ENCODE measurements at places on chromosomes 16 and 17.

DNA sequence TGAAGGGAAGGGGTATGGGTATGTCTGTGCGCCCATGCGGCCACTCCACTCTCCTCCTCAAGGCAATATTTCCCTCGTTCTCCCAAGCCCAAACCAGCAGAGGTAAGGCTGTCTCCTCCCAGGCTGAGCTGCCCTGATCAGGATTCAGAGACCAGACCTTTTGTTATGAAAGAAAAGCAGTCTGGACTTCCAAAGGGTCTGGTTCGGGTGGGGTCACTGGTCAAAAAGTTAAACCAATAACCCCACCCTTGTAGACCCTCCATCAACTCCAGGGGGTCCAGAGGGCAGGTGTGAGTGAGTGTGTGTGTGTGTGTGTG is 5.7 kb upstream of the DLX4 start:
- no peak for DNase-seq

DNA sequence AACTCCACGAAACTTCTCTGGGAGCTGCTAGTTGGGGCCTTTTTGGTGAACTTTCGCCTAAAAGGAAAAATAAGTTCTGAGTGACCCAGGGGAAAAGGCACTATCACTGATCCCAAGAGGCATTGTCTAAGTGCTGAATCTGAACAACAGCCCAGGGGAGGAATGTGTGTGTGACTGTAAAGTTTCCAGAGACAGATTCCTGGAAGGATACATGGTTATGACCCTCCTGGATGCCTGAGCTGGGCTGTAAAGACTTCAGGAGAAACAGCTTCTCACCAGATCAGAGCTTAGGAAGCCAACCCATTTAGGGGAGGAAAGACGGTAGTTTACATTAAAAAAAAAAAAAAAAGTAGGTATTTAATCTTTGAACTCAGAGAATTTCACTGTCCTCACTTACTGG is 20.2 kb downstream of the HIGD1B start:
- no peak for DNase-seq

DNA sequence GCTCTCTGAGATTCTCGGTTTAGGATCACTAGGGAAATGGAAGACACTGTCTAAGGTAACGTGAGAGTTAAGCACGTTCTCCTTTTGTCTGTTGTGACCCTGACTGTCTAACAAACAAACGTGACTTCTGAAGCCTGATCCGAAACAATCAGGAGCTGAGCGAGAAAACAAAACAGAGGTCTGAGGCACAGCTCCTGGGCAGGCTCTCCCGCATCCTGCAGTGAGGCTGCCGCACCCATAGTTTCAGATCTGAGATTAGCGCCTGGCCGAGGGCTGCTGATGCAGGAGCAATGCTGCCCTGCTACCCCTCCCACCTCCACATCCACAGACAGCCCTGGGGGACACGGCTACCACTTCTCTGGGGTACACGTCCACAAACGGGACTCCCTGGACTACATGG is 46.7 kb downstream of the RNF157 start:
- no peak for DNase-seq

DNA sequence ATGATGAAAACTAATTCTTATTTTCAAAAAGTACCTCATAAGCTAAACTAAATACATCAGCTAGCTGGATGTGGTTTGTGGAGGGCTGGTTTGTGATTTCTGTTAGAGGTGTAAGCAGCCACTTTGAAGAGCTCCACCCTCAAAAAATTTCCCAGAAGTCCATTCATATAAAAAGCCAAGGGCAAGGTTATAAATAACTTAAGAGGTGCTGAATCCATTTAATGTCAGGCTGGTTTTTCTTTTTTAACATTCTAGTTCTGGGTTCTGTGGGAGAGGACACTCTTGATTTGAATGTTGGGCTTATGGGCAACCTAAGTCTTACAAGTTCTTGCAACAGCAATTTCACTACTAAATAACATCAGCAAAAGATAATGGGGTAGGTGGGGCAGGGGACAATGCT is 3.4 kb upstream of the WIPI1 start:
- no peak for DNase-seq

DNA sequence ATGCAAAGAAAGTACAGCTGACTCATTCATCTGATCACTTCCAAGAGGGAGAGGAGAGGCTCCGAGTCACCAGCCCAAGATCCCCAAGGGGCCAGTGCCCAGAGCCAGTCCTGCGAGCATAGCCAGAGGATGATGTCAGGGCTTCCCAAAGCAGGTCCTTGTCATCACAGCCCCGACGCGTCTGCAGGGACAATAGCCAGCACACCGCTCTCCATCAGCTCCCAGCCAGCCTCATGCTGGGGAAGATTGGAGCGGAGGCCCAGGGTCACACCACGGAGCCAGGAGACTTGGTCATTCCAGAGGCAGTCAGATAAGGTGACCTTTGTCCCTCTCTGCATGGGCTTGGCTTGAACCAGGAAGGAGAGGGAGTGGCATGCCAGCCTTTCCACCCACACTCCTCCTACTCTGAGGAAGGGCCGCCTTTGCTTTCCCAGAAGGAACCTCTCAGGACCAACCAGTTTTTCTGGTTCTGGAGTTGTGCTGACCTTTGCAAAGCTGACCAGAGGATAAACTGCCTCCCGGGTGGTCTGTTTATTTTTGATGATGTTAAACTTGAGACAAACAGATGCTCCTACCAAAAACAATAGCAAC is 58.3 kb upstream of the ARHGAP44 start:
- DNase-seq = no peak

DNA sequence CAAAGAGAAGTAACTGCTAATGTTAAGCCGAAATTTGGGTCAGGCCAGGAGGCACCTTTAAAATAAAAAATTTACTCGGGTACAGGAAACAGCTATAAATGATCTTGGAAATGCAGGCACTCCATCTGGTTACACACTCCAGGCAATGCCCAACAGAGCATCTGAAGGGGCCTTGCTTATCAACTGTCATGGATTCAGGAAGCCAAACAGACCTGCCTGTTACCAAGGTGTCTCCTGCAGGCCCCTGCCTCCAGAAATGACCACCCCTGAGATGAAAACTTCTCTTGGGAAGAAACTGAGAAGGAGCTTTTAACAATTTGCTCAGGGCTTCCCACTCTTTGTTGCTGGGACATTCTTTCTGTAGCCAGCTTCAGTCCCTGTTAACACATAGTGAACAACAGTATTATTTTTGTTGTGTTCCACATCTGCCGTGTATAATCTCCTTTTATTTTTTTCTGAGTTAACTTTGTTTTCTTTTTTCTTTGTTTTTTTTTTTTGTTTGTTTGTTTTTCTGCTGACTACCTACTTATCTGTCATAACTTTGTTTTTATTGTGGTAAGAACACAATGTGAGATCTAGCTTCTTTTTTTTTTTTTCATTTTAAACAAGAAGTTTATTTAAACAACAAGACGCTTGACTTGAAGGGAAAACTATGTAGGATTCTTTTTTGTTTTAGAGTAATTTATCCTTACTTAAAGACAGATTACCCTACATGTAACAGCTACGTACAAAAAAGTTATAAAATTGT is 18.7 kb upstream of the ATP5MC1 start:
- DNase-seq = no peak

DNA sequence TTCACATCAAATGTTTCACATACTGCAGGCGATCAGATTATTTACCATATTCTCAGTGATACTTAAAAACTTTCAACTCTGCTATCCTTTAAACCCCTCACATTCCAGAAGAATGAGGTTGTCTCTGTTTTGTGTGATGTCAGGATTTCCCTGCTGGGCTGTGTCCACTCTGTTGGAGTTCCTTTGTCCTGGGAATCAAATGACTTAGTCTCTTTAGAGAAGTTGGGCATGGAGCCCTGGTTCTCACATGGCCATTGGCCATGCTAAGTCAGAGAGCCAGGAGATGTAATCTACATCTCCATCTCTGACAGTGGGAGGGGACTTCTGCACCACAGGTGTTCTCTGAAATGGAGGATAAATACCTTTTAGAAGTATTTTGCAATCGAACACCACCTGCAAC is 205.1 kb upstream of the MAF start:
- no peak for DNase-seq

DNA sequence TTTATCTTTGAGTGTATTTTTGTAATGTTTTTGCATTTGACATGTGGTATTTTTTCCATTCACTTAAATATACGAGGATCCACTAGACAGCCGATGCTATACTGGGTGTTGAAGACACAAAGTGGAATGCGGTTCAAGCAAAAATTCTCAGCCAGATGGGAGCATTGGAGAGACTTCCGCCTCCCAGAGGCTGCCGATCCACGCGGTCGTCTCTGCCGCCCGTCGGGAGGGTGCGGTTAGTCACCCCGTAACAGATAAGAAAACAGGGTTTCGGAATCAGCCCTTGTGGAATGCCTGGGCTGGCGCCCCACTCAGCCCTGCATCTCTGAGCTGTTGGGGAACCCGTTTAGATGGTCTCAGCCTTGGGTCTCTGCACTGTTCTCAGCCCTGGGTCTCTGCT is 7.3 kb downstream of the GSE1 start:
- DNase-seq = no peak

DNA sequence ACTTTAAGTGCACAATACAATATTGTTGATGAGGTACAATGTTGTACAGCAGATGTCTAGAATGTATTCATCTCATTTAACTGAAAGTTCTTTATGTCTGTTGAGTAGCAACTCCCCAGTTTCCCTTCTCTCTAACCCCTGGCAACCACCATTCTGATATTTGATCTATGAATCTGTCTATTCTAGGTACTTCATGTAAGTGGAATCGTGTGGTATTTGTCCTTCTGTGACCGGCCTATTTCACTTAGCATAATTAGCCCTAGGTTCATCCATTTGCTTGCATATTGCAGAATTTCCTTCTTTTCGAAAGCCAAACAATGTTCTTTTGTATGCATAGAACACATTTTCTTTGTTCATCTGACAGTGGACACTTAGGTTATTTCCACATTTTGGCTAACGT is 10.8 kb downstream of the RGS9 start:
- no peak for DNase-seq

DNA sequence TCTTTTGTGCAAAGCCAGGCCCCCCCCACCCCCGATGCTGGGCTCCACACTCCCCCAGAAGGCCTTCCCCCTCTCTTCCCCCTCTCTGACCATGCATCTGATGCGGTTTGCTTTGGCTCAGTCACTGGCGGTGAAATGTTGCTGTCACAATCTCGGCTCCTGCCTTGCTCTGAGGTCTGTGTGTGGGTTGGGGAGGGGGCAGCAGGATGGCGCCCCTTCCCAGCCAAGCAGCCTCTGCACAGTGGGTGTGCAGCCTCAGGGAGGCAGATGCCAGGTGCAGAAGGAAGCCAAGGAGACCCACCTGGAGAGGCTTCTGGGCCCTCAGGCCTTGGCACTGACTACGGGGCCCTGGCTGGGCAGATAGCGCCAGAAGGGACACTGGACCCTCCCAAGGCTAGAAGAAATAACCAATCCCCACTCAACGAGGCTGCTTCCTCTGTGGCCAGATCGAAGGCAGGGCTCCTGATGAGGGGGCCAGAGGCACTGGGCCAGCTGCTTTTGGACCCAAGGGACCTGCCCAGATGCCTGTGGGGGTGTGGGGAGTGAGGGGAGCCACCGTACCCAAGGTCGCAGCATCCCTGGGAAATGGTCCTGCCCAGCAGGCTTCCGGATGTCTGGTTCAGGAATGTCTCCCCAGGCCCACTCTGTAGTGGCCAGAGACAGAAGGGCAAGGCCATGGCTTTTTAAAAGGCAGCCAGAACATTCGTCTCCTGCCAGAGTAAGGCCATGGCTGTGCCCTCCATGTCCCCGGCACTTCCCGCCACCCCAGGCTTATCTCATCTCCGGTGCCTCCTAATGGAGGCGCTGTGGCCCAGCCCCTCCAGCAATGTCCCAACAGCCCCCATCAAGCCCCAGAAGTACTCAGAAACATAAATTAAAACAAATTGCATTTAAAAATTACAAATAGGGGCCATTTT is 43.4 kb upstream of the SLC38A10 start:
- DNase-seq = no peak

GRCh38 chr17:29864615-29865014 is 65.4 kb downstream of the SSH2 start:
- no peak for DNase-seq

DNA sequence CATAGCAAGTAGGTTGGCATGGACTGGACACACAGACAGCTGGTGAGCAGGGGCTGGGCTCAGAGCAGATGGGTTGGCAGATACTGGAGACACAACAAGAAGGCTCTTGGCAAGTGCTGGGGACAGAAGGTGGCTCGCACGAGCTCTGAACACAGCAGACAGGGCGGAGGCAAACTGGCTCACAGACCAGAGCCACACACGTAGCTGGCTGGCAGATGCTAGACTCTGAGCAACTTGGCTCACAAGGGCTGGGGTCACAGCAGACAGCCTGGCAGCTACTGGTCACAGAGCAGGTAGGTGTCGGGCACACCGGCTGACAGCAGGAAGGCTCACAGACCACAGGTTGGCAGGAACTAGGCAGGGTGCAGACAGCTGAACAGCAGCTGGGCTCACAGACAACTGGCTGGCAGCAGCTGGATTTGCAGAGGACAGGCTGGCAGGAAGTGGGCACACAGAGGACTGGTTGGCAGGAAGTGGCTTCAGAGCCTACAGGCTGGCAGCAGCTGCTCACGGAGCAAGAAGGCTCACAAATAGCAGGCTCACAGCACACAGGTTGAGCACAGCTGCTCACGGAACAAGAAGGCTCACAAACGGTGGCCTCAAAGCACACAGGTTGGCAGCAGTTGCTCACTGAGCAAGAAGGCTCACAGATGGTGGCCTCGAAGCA is 725 bp downstream of the KRTAP16-1 start:
- no peak for DNase-seq

DNA sequence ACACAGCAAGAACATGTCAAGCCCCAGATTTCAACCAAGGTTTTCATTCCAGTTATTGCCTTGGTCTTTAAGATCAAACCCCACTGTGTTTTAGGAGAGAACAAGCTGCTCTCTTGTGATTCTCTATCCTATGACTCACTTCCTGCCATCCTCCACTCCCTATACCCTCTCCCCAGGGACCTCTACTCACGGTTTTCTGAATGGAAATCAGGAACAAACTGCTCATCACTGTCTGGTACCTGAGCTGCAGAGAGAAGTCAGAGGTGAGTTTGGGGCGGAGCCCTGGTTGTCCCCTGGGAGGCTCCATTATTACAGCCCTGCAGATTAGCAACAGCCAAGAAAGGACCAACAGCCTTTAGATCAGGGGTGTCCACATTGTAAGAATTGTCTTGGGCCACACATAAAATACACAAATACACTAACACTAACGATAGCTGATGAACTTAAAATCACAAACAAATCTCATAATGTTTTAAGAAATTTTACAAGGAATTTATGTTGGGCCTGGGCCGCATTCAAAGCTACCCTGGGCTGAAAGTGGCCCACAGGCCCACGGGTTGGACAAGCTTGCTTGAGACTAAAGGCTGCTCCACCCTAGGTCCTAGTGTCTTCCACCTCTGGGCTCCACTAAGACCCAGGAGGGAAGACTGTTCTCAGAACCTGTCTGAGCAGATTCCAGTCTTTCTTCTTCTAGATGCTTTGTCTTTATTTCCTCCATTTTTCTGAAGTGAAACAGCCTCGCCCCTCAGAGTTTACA is 9.7 kb downstream of the ETV4 start:
- no peak for DNase-seq

GRCh38 chr16:55492756-55493380 is 13.9 kb downstream of the MMP2 start:
- no peak for DNase-seq

- no peak for DNase-seq
Measured at GRCh38 chr17:50129728-50130558, at the start of gene SAMD14. TSS of gene SAMD14 (minus strand) at chr17:50130160. CDS start at chr17:50124959, 5,201 bp downstream.

All from SW 1271 (cell line).